ENCODE measurements at places on chromosomes 3 and 15. TPM values are rescaled to one million over a fixed set of nuclear protein-coding genes. Genes with fewer than 3 reads are reported as not detected.
A peak's percentile ranks its signal among the peaks of the same experiment; 100 is the strongest.

- DNase-seq: no peak
Observed at GRCh38 chr15:38921471-38921870, 356.9 kb upstream of the RASGRP1 start.

DNA sequence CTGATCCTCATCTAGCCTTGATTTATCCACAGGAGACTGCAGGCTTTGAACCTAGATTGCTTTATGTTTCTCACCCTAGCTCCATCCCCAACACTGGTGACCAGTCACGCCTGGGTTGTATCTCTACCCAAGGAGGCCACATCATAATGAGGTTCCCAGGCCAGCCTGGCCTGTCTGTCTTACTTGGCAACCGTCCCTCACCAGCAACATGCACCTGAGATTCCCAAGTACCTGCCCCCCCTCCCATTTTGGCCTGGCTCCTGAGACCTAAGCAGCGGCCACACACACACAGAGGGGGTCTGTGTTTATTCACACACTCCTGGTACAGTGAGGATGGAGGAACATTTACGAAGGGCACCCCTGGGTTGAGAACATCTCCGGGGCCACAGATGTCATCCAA lies 2.4 kb downstream of the CAMK2N2 start:
- no peak for DNase-seq

GRCh38 chr15:36066757-36067156 lies 512.7 kb upstream of the CDIN1 start:
- DNase-seq: no peak

- DNase-seq: peak; percentile 37
Observed at GRCh38 chr3:65334045-65334665, 646.4 kb upstream of the ADAMTS9 start.

ARPP21 gene
- total RNA-seq: not detected

FOXB1 gene
- total RNA-seq: not detected

ALDH1A2 gene
- total RNA-seq: 26.8 TPM
